Hepatocyte (in vitro differentiated cells): ENCODE measurements at places on chromosomes 12 and 14.
A peak's percentile ranks its signal among the peaks of the same experiment; 100 is the strongest.

DNA sequence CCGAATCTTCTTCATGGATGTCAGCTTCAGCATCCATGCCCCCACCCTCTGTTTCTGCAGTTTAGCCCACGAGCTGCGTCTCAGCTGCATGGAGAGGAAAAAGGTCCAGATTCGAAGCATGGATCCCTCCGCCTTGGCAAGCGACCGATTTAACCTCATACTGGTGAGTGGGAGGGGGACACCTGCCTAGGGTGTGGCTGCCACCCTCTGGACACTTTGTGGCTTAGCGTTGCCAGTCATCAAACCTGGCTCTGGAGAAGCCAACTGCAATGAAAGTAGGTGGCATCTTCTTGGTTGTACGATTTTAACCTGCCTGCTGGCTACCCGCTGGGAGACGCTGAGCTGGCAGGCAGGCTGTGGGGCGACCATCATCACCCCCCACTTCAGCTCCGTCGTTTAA lies 16.7 kb downstream of the DCAF4 start:
- no peak overlapping the region for H3K27ac ChIP-seq
- no peaks in the 10 kb centered on the region for H3K27me3 ChIP-seq
- H3K4me3 ChIP-seq = no peak overlapping the region
- no peaks in the 10 kb centered on the region for H3K36me3 ChIP-seq
- no peaks in the 10 kb centered on the region for H3K4me1 ChIP-seq

DNA sequence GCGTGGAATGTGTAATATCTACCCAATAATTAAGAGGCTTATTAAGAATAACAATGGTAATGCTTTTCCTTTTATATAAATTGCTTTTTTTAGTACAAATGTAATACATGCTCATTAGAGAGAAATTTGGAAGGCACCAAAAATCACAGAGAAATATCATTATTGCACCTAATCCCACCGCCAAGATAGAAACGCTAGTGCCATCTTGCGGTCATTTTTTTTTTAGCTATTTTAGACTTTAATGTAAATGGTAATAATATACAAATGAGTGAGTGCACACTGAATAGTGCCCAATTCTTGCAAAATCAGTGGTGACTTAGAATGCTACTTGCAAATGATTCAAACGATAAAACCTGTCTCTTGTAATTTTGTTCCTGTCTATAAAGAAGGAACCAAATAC lies 576.8 kb upstream of the TMEM132C start:
- no peak overlapping the region for H3K27ac ChIP-seq
- H3K36me3 ChIP-seq = no peaks in the 10 kb centered on the region
- no peak for DNase-seq
- H3K27me3 ChIP-seq = peaks cover 3% of the 10 kb centered on the region

DNA sequence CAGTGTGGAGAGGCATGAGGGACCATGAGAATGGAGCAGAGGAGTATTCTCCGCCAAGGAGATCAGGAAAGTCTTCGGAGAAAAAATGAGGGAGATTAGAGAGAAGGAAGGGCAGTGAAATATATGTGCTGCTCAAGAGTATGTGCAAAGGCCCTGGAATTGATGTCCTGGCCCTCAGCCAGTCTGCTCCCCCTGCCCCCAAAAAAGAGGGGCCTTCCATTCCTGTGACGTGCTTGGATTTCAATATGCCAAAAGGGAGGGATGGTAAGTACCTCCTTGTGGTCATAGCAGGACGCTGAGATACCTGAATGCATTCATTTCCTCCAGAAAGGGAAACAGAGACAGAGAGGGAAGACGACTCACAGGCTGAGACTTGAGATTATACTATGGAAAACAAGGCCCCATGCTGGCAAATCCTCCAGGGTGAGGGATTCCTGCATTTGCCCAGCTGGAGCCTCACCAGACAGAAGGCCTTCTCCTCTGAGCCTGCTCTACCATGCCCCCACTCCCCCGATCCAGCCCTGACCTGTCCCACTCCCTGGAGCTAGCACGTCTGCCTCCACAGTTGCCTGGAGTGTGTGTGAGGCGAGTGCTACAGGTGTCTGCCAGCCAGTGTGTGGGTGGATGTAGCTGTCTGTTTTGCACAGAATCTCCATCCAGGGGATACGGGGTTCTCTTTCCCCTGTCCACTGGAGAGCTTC lies 3.9 kb upstream of the RARG start:
- no peak overlapping the region for H3K27ac ChIP-seq
- no peak overlapping the region for H3K4me3 ChIP-seq
- no peaks in the 10 kb centered on the region for H3K27me3 ChIP-seq
- no peak for DNase-seq
- no peaks in the 10 kb centered on the region for H3K36me3 ChIP-seq

DNA sequence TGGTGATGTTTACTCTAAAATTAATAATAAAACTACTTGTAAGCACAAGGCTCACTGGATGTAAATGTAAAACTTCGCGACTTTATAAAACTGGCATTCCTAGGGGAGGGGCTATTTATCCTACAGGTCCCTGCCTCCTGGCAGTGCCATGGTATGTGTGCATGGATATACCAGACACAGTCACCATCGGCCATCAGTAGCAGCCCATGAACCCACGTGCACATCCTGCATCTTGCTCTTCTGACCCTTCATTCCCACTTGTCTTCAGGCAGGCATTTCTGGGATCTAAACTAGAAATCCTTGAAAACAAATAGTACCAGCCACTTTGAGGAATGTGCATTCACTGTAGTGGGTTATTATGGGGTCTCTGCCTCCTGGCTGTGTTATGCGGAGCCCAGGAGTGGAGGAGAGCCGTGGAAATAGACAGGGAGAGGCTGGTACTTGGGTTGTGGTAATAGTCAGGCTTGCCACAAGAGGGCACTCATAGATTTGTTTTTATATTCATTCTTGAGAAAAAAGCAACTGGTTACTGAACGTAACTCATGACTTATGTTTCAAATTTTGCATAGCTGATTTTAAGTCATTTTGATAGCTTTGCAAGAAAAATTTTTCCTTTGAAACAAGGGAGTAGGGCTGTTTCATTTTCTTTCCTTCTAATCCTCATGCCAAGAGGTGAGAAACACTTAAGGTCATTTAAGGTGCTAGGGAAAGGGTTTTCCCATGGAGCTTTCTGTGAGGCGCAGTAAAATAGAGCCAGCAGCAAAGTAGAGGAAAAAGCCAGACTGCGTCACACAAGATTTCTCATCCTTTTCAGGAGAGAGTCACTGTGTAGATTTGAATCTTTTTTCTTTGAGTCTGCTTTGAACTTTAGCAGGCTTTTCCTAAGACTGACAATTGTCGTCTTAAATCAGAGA lies 17.4 kb upstream of the GALNT16 start:
- DNase-seq = peak; percentile 78
- H3K27ac ChIP-seq = no peak overlapping the region
- H3K27me3 ChIP-seq = no peaks in the 10 kb centered on the region
- H3K4me3 ChIP-seq = no peak overlapping the region

GRCh38 chr14:37438444-37438843 lies 156.6 kb downstream of the FOXA1 start:
- no peak overlapping the region for H3K27ac ChIP-seq
- peaks cover 5% of the 10 kb centered on the region for H3K4me1 ChIP-seq
- H3K4me3 ChIP-seq = no peak overlapping the region
- no peaks in the 10 kb centered on the region for H3K36me3 ChIP-seq
- no peak for DNase-seq

DNA sequence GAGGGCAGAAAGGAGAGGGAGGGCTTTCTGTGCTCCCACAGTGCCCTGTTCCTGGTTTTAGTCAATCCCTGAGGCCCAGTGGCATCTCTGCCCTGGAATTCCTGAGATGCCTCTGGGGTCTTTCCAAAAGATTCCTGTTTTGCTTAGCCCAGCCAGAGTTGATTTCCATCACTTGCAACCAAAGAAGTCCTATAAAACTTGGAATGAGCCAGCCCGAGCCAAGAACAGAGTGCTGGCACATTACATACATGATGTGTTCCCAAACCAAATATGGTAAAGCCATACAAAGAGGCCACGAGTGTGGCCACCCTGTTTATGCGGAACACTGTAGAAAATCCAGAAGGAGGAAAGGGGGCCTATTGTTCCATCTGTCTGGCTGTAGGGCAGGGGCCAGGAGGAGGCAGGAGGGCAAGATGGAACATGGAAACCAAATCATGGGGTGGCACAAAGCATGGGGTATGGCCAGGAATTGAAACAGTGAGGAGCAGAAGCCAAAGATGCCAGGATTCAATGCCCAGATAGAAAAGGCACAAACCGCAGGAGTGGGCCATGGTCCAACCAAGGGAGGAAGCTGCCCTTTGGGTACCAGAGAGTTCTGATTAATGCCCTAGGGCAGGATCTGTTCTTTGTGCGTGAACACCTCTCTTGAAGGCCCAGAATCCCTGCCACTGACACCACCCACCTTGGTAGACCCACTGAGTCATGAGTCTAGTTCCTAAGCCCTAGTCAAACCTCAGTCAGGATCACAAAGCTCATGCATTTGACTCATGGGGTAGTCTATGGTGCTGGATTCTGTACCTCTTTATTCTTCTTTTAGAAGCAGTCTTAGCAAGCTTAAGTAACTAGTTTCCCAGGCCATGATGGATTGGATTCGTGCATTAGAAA lies 75.2 kb downstream of the LRRC74A start:
- H3K27me3 ChIP-seq = no peaks in the 10 kb centered on the region
- H3K36me3 ChIP-seq = no peaks in the 10 kb centered on the region
- peak overlapping the region; percentile 90 for H3K27ac ChIP-seq
- no peak overlapping the region for H3K4me3 ChIP-seq
- peak; percentile 47 for DNase-seq

DNA sequence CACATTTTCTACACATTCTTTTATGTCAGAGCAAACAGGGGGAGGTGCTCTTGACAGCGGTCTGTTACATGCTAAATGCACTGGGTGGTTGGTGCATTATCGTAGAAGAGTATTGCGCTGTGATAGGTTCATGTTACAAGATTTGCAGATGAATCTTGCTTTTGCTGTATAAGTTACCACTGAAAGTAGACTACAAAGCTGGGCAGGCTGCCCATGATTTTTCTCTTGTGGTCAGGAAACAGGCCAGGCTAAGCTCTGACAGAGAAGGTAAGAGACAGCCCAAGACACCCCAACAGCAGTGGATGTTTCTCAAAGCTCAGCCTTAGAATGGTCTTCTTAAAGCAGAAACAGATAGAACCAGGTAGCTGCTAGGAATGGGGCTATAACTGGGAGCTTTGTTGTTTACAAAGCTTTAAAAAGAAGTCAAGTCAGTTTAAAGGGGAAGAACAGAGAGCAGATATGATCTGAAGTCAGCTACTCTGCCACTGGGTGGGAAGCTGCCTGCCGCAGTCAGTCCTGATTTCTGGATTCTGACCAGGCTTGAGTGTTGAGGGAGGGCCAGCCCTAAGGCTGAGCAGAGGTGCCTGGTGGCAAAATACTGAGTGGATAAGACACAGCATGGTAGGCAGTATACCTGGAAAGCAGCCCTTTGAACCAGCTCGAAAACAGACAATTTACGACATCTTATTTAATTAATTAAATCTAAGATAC lies 9.4 kb downstream of the KCNA1 start:
- no peak for DNase-seq
- no peak overlapping the region for H3K4me3 ChIP-seq
- no peak overlapping the region for H3K27ac ChIP-seq
- no peaks in the 10 kb centered on the region for H3K4me1 ChIP-seq

GRCh38 chr12:101919447-101919846 lies 42.1 kb downstream of the DRAM1 start:
- DNase-seq = no peak

DNA sequence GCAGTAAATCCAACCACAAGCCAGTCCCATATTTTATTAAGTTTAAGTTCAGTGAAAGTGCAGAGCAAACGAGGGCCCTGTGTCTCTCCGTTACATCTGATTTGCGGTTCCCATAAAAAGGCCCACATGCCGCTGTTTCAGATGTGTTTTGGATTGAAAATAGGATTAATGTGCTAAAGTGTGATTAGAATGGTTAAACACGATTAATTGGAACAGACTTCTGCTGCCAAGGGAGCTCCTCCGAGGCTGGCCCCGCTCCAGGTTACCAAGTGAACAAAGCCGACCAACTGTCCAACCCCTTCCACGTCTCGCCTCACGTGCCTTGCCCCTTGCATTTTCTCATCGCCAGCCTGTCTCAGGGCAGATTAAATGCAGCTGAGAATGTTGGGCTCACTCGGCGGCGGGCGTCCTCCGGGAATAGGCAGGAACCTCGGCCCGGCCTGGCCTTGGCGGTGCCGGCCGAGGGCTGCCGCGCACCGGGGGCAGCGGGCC lies 166.5 kb upstream of the GSC start:
- peaks cover 12% of the 10 kb centered on the region for H3K4me1 ChIP-seq
- H3K36me3 ChIP-seq = no peaks in the 10 kb centered on the region
- peaks cover 2% of the 10 kb centered on the region for H3K27me3 ChIP-seq

- no peaks in the 10 kb centered on the region for H3K36me3 ChIP-seq
- H3K27ac ChIP-seq = no peak overlapping the region
- H3K27me3 ChIP-seq = no peaks in the 10 kb centered on the region
- no peak overlapping the region for H3K4me3 ChIP-seq
- peaks cover 8% of the 10 kb centered on the region for H3K4me1 ChIP-seq
- no peak for DNase-seq
These were observed 19.5 kb upstream of the SPIC start for GRCh38 chr12:101455685-101456084.
